ENCODE measurements at places on chromosomes 7 and 10. TPM values are rescaled to one million over a fixed set of nuclear protein-coding genes. Genes with fewer than 3 reads are reported as not detected.

DNA sequence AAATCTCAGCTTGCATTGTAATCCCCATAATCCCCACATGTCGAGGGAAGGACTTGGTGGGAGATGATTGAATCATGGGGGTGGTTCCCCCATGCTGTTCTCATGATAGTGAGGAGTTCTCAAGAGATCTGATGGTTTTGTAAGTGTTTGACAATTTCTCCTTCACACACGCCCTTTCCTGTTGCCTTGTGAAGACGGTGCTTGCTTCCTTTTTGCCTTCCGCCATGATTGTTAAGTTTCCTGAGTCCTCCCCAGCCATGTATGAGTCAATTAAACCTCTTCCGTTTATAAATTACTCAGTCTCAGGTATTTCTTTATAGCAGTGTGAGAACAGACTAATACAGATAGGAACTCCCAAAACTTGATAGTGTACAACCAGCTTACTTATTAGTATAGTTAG is 98.6 kb downstream of the CREM start:
- H3K27ac ChIP-seq, result peak overlapping the region; percentile 30
- no peaks in the 10 kb centered on the region for H3K36me3 ChIP-seq
- H3K27me3 ChIP-seq, result no peaks in the 10 kb centered on the region
- H3K4me1 ChIP-seq, result peaks cover 18% of the 10 kb centered on the region

FZD8 gene
- 7.5 TPM for polyA plus RNA-seq

- H3K27me3 ChIP-seq, result no peaks in the 10 kb centered on the region
- H3K4me3 ChIP-seq, result no peak overlapping the region
- H3K27ac ChIP-seq, result peak overlapping the region; percentile 62
- H3K4me1 ChIP-seq, result peaks cover 39% of the 10 kb centered on the region
Measured at GRCh38 chr10:119268871-119269506, 61.6 kb downstream of the GRK5 start.

DNA sequence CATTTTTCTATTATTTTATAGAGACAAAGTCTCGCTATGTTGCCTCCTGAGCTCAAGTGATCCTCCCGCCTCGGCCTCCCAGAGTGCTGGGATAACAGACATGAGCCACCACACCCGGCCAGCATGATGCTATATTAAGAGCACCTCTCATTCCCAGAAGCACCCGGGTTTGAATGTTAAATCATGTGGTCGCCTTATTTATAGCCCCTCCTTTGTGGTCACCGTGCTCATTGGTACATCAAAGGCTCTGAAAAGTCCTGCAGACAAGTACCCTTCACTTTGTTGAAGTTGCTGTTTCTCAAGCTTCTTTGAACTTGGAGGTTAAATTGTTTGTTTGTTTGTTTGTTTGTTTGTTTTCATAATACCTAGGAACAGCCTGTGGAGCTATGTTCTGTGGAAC is 40.0 kb downstream of the CLIP2 start:
- no peaks in the 10 kb centered on the region for H3K4me1 ChIP-seq
- no peak for DNase-seq
- H3K27ac ChIP-seq, result no peak overlapping the region
- no peaks in the 10 kb centered on the region for H3K27me3 ChIP-seq
- H3K36me3 ChIP-seq, result no peaks in the 10 kb centered on the region
- H3K4me3 ChIP-seq, result no peak overlapping the region

AMPH gene
- 4.8 TPM for polyA plus RNA-seq

DNA sequence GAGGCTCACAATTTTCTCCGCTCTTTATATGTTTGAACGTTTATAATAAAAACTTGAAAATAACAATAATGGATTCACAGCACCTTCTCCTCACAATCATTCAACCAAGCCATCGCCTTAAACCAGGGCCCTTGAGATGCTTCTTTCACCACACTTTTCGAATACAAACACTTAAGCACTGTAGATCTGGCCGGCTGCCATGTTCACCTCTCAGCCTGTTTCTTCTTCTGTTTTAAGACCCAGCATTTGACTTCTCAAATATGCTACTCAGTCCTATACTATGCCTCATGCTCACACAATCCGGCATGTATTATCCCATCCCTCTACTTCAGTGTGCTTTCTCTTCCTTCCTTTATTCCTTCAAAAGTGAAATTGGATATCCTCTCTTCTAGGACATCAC is 280.6 kb downstream of the TFEC start:
- H3K4me3 ChIP-seq, result no peak overlapping the region
- no peak for DNase-seq
- H3K27ac ChIP-seq, result no peak overlapping the region
- H3K27me3 ChIP-seq, result no peaks in the 10 kb centered on the region

GRCh38 chr7:27173956-27174873 is at the start of gene HOXA10:
TSS of gene HOXA10 (minus strand) at chr7:27174320. CDS start at chr7:27174306, 14 bp downstream.
- peaks cover 61% of the 10 kb centered on the region for H3K4me1 ChIP-seq
- H3K4me3 ChIP-seq, result peak within 1 kb of the TSS; percentile 88
- H3K27ac ChIP-seq, result peak within 1 kb of the TSS; percentile 96
- H3K27me3 ChIP-seq, result no peaks in the 10 kb centered on the region
- peak; percentile 79 for DNase-seq
- no peaks in the 10 kb centered on the region for H3K36me3 ChIP-seq

GRCh38 chr7:128791121-128791971 is at the start of gene CCDC136:
TSS of gene CCDC136 (plus strand) at chr7:128791968. CDS start at chr7:128792412, 444 bp downstream.
- no peaks in the 10 kb centered on the region for H3K36me3 ChIP-seq
- peak; percentile 43 for DNase-seq
- H3K27ac ChIP-seq, result no peak within 1 kb of the TSS
- peaks cover 32% of the 10 kb centered on the region for H3K27me3 ChIP-seq
- H3K4me3 ChIP-seq, result peak within 1 kb of the TSS; percentile 55

DNA sequence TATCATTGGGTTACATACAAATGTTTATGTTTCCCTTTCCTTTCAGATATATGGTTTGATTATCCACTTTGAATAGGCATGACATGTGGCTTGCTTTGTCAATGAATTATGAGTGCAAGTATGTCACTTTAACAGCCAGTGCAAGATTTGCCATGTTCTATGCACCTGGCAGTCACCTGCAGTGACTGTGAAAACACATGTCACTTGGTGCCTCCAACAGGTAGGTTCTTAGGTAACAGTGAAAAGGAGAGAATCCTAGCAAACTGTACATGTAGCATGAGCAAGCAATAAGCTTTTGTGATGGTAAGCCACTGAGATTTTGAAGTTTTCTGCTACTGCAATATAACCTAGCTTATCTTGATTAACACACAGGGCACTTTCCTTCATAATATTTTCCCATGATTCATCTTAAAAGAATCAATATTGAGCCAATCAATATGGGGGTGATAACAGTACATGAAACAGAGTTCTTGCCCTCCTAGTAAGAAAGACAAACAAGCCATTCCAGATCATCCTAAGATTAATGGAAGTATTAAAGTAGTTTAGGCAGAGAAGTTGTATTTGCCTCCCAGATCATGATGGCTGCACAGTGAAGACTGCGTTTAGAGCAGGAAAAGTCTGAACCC is 7.9 kb upstream of the RALA start:
- no peaks in the 10 kb centered on the region for H3K36me3 ChIP-seq
- peak; percentile 60 for DNase-seq
- H3K4me1 ChIP-seq, result peaks cover 48% of the 10 kb centered on the region
- H3K27ac ChIP-seq, result peak overlapping the region; percentile 21
- H3K27me3 ChIP-seq, result no peaks in the 10 kb centered on the region

DNA sequence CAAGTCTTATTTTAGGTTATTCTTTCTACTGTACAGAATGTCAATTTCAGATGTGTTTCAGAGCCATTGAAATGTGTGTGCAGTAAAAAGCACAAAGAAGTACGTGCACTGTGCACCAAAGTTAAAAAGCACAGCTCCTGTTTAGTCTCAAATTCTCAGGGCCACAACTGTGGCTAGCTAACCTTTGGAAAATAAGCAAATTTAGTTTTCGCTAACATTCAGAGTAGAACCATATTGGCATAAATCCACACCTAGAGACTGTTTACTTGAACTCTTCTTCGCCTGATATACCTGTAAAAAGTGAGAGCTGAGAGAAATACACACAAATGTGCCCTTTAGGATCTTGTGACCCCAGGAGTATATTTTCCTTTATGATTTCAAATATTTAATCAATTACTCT is 353.9 kb downstream of the TFEC start:
- H3K36me3 ChIP-seq, result no peaks in the 10 kb centered on the region
- DNase-seq, result no peak
- H3K4me1 ChIP-seq, result no peaks in the 10 kb centered on the region

- no peak overlapping the region for H3K27ac ChIP-seq
- H3K36me3 ChIP-seq, result no peaks in the 10 kb centered on the region
- H3K4me1 ChIP-seq, result peaks cover 2% of the 10 kb centered on the region
- no peak for DNase-seq
- H3K27me3 ChIP-seq, result no peaks in the 10 kb centered on the region
- H3K4me3 ChIP-seq, result no peak overlapping the region
Measured at GRCh38 chr10:67612577-67613537, 83.1 kb downstream of the CTNNA3 start.

FAM131B gene
- polyA plus RNA-seq, result 1.8 TPM

HTR5A gene
- polyA plus RNA-seq, result not detected

CTNNA3 gene
- polyA plus RNA-seq, result not detected

CABCOCO1 gene
- not detected for polyA plus RNA-seq

DNA sequence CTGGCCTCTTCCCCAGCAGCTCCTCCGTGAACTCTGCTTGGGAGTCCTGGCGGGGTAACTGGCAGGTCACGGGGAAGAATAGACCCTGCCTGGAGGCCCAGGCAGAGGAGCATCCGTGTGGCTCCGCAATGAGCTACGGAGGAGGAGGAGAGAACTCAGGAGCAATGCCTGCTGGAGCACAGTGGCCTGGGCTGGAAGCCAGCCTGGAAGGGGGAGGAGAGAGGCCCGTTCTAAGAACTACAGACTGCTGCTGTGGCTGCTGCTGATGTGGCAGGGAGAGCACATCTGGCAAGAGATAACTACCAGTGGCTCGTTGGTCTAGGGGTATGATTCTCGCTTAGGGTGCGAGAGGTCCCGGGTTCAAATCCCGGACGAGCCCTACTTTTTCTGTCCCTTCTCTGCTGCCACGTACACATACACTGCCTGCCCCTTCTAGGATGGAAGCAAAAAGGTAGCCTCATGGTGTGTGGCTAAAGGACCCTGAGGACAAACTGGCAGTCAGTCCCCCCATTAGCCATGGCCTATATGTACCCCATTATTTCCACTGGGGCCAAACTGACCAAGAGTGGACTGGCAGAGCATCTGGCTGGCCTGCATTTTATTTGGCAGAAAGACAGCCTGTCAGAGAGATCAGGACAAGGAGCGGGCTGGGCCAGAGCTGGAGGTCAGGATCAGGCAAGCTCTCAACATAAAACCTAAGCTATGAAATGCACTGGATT is 7.7 kb upstream of the OPN1SW start:
- H3K27ac ChIP-seq, result no peak overlapping the region
- H3K36me3 ChIP-seq, result no peaks in the 10 kb centered on the region
- H3K27me3 ChIP-seq, result peaks cover 19% of the 10 kb centered on the region
- H3K4me1 ChIP-seq, result no peaks in the 10 kb centered on the region
- peak; percentile 26 for DNase-seq
- no peak overlapping the region for H3K4me3 ChIP-seq

GRCh38 chr7:47950714-47951113 is 2.4 kb upstream of the PKD1L1 start:
- H3K4me3 ChIP-seq, result no peak overlapping the region
- H3K27ac ChIP-seq, result no peak overlapping the region
- peaks cover 4% of the 10 kb centered on the region for H3K36me3 ChIP-seq
- H3K4me1 ChIP-seq, result peaks cover 46% of the 10 kb centered on the region

DNA sequence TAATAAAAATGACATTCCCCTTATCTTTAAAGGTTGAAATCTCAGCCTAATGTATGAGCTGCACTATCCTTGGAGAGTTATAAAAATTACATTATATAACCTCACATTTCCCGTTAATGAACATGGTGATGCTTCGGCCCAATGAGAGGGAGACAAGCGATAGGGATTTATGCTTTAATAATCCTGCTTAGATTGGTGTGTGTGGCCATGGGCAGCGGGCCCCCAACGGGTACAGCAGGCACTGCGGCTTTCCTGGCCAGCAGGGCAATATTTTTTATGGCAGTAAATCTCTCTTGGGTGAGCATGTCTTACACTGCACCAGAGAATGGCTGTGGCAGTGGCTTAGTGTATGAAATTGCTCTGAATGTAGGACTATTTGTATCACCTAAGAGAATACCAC is 246.3 kb downstream of the GFRA1 start:
- no peaks in the 10 kb centered on the region for H3K36me3 ChIP-seq
- DNase-seq, result no peak
- H3K27me3 ChIP-seq, result no peaks in the 10 kb centered on the region
- no peak overlapping the region for H3K27ac ChIP-seq
- H3K4me1 ChIP-seq, result no peaks in the 10 kb centered on the region
- H3K4me3 ChIP-seq, result no peak overlapping the region

DNA sequence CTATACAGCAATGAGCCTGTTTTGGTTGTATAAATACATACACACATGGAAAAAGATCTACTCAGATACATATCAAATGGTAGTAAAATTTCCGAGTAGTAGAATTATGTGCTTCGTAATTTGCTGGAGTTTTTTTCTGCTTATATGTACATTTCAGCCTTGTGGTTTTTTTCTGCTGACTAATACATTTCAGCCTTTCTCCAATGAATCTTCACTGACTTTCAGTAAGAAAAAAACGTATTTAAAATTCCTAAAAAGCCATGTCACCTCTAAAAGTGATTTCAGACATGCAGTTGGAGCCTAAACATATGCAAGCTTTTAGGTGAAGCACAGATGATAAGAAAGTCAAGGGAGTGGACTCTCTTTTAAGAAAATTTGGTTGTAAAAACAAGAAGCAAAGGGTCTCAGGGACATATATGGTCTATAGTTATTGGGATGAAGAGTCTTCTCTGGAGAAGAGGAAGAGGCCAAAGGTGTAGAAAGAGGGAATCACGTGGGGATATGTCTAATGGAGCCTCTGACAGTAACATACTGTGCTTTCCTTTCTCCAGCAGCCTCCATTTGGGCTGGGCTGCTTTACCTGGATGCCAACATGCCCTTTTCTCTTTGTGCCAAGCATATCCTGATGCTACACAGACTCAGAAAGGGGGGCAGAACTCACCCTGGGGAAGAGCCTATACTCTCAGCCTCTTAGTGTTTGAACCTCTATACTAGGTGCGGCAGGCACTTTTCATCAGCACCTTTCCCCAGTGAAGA is 2.4 kb downstream of the AMPH start:
- H3K36me3 ChIP-seq, result no peaks in the 10 kb centered on the region
- peaks cover 12% of the 10 kb centered on the region for H3K4me1 ChIP-seq
- DNase-seq, result no peak
- peaks cover 4% of the 10 kb centered on the region for H3K27me3 ChIP-seq
- H3K4me3 ChIP-seq, result no peak overlapping the region

ANKRD2 gene
- polyA plus RNA-seq, result 1.7 TPM

DNA sequence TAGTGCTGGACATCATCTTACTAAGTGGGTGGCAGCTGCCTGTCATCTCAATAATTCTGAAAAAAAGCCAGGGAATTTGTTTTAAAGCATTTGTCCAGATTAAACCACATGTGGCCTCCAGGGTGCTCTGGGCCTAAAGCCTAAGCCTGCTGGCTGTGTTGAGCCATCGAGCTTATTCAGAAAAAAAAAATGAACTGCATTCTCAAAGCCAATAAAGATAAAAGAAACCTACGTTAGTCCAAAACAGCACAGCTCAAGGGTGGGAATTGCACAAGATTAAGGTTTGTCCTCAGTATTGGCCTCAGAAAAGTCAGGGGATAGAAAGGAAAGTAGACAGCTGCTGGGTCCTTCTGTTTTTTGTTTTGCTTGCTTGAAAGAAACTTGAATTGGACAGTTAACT is 22.6 kb upstream of the PRTFDC1 start:
- H3K27ac ChIP-seq, result no peak overlapping the region
- H3K36me3 ChIP-seq, result no peaks in the 10 kb centered on the region
- no peak overlapping the region for H3K4me3 ChIP-seq

NAT16 gene
- polyA plus RNA-seq, result not detected

- no peaks in the 10 kb centered on the region for H3K36me3 ChIP-seq
- no peaks in the 10 kb centered on the region for H3K27me3 ChIP-seq
- peak overlapping the region; percentile 90 for H3K27ac ChIP-seq
Measured at GRCh38 chr7:116273918-116274301, 63.6 kb downstream of the TES start.
